ENCODE measurements at places on chromosomes 6 and 20.

GRCh38 chr20:52948491-52948890 lies 23.7 kb upstream of the TSHZ2 start:
- DNase-seq, result no peak

GRCh38 chr20:61052195-61052750 lies 199.8 kb upstream of the CDH4 start:
- no peak for DNase-seq

DNA sequence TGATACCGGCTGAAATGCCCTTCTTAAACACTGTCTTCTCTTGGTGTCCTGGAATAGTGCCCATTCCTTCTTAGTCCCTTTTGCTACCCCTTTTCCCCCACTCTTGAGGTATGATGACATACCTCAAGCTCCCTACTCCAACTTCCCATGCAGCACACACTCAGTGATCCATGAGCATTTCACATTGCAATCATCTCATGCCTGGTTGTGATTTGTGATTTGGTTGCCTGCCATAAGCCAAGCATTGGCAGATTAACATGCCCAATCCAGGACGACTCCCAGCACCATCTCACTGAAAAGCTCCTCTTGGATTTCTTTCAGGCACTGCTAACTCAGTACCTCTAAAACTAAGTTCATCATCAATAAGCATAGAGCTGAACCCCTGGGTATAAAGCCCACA lies 14.7 kb upstream of the PTPRA start:
- DNase-seq, result no peak

- DNase-seq, result no peak
Measured at GRCh38 chr6:47351621-47352020, 41.9 kb upstream of the TNFRSF21 start.

GRCh38 chr6:126110512-126111270 lies 124.4 kb downstream of the TRMT11 start:
- DNase-seq, result no peak

- no peak for DNase-seq
Measured at GRCh38 chr6:112016320-112016719, 37.6 kb upstream of the CCN6 start.

DNA sequence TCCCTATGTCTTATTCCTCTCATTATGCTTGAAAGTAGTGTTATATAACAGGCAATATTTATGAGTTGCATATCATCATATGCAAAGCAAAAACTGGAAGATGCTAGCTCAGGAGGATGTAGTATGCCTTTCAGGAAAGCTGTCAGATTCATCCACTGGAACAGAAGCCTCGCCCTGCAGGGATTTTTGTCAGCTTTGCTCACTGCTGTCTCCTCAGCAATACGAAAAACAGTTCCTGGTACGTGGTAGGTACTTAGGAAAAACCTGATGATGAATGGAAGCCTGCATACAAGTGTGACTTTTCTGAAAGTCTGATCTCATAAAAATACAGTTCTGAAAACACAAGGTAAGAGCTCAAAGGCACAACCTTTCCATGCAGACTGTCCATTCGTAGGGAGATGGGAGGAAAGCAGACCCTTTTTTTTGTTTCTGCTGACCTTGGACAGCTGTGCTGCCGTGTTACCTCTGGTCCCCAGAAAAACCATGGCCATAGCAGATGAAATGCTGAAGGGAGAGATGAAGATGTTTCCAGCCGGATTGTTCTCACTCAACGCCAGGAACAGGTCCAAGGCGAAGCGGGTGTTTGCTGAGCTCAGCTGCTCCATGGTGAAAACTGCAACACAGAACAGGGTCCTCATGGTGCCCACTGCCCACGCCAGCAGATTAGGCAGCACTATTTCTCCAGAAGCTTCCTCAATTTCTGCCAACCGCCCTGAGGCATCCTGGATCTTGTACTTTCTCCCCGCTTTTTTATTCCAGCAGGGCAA lies 1.5 kb downstream of the SERPINB1 start:
- no peak for DNase-seq

DNA sequence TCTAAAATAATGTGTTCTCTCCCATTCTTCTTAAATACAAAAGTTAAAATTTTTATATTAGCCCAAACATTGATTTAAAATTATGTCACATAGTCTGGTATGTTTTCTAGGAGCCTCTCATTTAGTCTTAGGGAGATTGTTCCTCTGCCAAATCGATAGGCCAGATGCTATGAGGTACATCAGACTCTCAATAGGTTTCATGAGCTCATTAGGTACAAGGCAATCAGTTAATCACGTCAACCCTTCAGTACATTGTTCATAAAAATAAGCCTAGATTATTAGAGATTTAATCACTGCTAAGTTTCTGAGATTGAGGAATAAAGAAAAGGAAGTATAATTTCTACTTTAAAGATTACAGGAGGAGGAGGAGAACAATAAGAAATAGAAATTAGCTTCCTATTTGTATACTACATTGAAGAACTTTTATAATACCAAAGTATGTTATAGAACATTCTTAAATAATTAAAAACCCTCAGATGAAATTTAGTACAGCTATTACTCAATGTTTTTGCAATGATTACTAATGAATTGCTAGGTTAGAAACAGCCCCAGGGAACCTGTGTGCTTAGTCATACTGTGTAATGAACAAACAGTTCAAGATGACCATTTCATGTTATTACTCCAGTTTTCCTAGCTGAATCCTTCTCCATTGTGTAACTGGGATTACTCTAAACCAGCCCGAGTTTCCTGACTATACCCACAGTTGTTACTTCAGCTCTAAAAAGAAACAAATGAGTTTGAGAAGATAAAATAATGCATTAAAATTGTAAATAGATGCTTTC lies 117.0 kb downstream of the BMP5 start:
- DNase-seq, result no peak

GRCh38 chr6:35426074-35426473 lies 26.1 kb upstream of the FANCE start:
- no peak for DNase-seq

DNA sequence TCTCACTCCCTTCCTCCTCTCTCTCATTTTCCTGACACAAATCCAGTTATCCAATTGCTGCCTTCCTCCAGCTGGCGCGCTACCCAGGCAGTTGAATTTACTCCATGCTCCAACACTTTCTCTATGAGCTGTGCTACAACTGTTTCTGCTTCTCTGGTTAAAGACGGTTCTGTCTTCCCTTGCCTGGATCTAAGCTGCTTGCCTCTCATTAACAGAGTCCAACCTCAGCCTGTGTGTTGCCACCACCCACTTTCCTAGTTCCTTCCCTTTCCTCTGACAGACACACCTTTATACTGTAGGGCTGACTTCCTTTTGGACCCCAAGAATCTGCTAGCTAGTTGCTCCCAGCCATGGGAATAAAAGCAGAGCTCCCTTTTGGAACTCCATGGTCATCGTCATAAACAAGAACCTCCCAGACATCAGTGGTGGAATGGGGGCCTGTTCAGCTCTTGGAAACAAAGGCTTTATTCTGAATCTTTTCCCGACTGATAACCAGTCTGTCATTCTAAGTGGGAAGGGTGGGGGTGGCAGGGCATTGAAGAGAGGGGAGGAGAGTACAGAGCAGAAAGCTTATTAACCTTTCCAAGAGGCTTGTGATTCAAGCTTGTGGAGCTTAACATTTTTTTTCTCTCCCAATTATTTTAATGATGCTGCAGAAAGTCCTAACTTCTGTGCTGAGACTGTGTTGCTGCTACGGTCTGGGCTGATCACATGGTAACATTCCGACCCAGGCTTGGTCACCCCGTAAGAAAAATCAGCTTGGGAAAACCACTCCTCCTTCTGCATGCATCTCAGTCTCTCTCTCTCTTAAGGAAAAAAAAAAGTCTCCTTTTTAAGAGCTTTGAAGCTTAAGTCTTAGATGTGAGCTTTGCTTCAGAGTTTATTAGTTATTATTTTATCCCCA lies 31.3 kb upstream of the BMP2 start:
- no peak for DNase-seq

DNA sequence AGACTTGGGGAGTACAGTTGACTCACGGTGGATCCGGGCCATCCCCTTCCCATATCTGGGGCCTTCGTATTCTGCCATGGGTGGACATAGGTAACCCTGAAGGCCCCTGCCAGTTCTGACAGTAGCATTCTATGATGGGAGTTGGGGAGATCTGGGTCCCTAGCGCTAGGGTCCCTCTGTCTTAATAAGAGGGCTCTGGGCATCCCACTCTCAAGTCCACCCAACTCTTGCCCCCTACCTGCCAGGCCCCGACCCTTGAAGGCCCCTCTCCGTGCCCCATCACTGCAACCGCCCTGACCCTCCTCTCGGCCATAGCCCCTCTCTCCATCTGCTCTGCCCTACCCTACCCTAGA lies 6.5 kb upstream of the CAPN11 start:
- DNase-seq, result no peak

GRCh38 chr6:136893187-136893586 lies 28.9 kb upstream of the SLC35D3 start:
- no peak for DNase-seq

DNA sequence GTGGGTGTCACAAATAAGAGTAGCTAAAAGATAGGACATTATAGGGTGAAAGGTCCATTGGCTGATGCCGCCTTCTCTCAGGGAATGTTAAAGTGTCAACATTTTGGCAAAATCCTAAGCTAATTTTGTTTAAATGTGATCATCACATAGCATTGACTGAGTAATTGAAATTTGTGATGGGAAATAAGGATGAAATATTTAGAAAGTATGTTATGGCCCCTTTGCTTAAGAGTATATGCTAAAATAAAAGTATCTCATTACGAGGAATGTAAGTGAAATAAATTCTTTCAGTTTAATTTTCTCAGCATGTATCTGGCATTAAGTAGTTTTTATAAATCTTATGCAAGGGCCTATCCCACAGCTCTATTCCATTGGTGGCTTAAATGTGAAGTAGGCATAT lies 229.2 kb downstream of the PRL start:
- no peak for DNase-seq

GRCh38 chr6:52590152-52590891 lies 13.5 kb upstream of the TRAM2 start:
- no peak for DNase-seq

DNA sequence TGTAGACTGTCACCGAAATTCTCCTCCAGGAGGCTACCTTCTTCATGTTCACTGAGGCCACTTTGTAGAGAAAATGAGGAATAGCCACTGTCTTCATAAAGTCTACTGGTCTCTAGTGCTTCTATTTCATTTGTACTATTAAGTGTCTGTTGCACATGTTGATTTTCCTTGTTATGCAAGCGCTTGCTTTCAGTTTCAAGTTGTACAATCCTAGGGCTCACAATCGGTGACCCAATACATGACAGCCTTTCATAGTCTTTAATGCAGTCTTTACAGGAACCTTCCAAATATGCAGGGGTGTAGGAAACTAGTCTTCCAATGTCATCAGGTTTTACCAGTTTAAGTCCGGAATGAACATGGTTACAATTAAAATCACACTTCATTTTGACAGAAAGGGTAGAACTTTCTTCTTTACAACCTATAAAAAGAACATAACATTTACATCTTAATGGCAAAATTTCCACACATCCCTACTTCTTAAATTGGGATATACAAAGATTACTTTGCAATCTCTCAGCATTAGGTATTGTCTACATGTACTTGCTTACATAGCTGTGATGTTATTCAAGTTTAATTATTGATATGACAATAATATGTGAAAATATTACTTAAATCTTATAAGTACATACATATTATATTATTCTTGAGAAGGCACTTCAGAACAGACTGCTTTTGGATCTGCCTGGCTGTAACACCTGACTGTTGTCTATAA lies 7.5 kb downstream of the FBXO5 start:
- DNase-seq, result no peak

DNA sequence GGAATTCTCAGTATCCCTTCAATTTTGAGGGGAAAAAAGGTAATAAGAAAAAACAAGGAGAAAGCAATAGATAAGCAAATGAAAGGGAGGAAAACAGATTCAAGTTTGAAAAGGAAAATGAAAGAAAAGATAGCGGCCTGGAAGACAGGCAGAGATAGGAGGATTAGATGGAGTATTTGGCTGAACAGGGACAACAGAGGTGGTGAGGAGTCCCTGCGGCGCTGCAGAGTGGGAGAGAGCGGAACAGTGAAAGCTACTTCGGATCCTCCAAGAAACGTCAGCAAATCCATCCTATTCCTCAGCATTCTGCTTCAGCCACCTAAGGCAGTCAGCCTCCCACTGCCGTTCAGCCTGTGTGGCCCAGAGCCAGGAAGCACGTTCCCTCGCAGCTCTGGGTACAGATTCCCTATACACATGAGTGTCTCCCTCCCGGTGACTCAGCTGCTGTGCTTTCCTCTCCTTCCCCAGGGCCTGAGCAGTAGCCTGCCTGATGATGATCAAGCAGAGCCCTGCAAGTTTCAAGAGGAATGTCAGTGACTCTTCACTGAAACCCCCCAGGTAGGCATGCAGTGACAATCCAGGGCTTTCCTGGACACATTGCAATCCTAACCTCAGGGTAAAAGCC lies 43.4 kb upstream of the CDYL start:
- no peak for DNase-seq

- no peak for DNase-seq
Measured at GRCh38 chr6:394641-395289, 3.2 kb downstream of the IRF4 start.

DNA sequence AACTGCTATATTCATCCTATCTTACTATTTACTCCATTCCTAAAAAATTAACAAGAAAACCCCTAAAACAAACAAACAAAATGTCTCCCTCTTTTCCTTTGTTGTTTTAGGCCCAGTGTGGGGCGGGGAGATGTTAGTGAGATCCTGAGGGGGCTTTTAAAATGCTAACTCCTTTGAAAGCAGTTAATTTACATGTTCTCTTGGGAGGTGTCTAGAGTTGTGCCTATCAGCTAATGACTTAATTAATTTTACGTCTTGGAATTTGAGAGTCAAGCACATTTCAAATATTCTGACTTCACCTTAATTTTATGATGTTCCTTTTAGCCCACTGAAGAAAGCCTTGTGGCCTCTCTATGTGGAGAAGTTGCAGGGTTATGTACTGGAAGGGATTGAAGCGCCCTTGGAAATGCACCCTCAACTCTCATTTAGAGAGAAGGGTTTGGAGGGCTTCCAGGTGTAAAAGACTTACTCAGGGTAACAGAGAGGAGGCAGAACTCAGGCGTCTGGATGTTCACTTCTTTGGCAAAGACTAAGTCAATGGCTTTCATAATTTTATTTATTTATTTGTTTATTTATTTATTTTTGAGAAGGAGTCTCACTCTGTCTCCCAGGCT lies 4.9 kb downstream of the SASH1 start:
- no peak for DNase-seq

DNA sequence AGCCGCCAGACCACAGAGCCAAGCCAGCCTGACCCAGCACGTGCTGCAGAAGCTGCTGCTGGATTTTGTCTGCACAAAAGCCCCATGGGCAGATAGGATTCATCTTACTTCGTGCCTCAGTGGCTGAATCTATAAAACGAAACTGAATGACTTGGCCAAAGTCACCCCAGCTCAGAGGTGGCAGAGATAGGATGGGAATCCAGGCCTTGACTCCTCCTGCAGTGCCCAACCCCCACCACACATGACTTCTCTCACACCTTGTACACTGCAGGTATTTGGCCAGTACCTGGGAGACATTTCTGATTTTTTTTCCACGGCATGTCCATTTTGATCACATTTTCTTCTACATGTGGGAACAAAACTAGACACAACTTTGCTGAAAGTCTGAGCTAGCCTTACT lies 182.1 kb downstream of the ANKRD60 start:
- no peak for DNase-seq

DNA sequence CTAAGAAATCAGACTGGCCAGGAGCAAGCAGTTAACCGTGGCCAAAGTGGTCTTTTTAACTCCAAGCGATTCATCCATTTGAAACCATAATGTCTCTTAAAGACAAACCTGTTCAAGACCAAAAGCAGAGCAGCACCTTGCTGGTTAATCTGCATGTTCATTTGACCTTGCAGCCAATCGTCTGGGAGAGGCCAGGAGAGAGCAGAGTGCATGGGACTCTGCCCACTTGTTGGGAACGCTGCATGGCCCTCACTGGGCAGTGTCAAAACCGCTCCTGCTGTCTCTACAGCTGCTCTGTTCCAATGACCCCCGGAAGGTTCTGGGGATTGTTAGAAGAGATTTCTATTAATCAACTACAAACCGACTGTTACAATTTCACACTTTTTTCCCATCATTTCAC lies 79.6 kb downstream of the OLIG3 start:
- DNase-seq, result no peak
